HuH-7.5 (cell line): ENCODE measurements at places on chromosomes 6 and 20.

- DNase-seq, result no peak
These were observed 41.5 kb upstream of the ECI2 start for GRCh38 chr6:4176907-4177306.

- no peak for DNase-seq
These were observed 242.6 kb downstream of the ARID1B start for GRCh38 chr6:157019733-157020132.

GRCh38 chr6:129162605-129163004 is 279.7 kb downstream of the LAMA2 start:
- no peak for DNase-seq

DNA sequence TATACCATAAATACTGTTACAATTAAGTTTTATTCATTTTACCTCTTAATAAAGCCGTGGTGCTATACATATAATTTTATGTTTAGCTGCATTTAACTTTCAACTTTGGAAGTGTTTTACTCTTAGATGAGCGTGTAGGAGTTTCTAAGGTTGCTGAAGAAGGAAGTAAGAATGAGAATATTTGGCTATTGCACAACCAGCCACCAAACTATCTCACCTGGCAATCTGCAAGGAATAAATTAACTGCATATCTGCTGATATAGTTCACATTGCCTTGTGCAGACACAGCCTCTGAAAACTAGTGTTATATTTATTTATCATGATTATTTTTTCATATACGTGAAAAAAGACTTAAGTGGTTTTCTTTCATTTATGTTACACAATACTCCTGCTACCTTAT is 230.4 kb downstream of the PLCB1 start:
- no peak for DNase-seq

GRCh38 chr20:57530327-57530981 is 5.5 kb upstream of the CTCFL start:
- DNase-seq, result no peak

GRCh38 chr6:105452924-105453756 is 50.3 kb upstream of the PREP start:
- no peak for DNase-seq
